NCI-H2081 treated with DMSO at 0.1 percent for 48 hours (cell line): ENCODE measurements at places on chromosomes 5 and 9.

- DNase-seq: no peak
Observed at GRCh38 chr5:35477911-35478310, 139.8 kb upstream of the SPEF2 start.

DNA sequence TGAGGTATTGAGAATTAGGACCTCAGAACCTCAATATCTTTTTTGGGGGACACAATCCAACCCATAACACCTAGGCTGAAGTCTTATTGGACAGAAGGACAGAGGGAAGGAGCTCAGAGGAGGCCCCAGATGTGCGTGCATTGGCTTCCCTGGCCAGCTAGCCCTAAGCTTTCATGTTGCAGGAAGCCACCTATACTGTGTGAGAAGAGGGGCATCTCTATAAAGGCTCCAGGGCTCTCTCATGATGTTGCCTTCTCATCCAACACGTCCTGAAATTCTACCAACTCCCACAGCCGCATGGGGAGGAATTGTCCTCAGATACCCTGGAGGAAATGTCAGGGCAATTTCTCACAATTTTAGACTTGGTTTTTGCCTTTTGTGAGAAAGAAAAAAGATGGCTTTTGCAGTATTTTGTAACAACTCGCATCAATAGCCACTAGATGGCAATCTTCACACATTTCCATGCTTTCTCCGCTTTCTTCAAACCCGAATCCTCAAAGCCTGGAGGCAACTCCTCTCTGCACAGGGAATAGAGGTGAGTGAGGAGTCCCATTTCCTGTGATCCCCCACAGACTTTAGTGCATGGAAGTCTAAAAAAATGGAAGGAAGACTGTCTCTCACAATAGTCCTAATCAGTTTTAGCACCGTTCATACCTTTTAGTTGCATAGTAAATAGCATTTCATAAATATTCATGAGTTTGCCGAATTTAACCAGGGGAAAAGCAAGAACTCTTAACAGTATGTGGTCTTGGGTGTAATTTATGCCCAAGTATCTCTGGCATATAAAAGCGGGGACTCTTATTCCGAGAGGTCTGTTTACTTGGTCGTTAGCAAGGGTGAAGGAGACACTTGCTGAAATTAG, 7.4 kb upstream of the PPP3R2 start:
- peak; percentile 19 for DNase-seq

GRCh38 chr5:36392818-36393217, 91.1 kb upstream of the RANBP3L start:
- DNase-seq: no peak

DNA sequence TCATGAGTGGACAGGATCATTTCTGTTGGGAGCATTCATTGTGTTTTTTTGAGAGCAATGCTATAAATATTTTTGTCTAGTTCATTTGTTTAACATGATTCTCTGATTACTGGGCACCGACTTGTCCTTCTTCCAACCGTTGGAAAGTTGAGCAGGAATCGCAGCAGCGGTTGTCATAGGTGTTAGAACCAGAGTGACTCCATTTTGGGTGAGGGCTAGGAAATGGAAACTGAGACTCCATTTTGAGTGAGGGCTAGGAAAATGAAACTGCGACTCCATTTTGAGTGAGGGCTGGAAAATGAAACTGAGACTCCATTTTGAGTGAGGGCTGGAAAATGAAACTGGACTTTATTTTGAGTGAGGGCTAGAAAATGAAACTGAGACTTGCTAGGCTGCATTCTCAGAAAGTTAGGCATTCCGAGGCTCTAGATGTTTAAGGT, 100.6 kb downstream of the ICE1 start:
- DNase-seq: no peak

GRCh38 chr5:37787742-37788141, 52.1 kb downstream of the GDNF start:
- DNase-seq: no peak

- no peak for DNase-seq
Observed at GRCh38 chr5:40260361-40260760, 419.4 kb upstream of the PTGER4 start.
